Amniotic epithelial cell (primary cell): ENCODE measurements at places on chromosomes 1 and 21.

- DNase-seq = peak; percentile 68
These were observed 16.1 kb upstream of the SHCBP1L start for GRCh38 chr1:182968836-182969734.

DNA sequence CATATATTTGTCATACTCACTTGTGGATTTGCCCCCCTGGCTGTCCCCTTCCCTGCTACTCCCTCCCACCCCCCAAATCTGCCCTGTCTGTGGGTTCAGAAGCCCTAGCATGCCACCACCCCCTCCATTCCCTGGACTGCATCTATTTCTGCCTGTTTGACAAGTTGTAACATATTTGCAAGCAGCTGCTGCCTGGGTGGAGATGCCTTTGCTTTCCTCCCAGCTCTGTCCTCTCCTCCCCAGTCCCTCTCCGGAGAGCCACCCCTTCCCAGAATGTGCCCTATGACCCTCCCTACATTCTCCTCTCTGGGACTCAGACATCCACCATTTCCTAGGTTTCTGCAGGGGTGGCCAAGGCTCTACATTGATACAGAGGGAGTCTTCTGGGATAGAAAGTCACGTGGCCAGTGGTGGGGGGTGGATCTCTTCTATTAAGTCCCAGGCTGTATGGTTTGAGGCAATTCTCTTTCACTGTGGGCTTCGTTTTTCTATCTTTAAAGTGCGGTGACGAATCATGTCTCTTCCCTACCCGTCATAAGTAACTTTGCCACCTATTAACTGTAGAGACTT, 6.0 kb upstream of the MYOG start:
- no peak for DNase-seq

DNA sequence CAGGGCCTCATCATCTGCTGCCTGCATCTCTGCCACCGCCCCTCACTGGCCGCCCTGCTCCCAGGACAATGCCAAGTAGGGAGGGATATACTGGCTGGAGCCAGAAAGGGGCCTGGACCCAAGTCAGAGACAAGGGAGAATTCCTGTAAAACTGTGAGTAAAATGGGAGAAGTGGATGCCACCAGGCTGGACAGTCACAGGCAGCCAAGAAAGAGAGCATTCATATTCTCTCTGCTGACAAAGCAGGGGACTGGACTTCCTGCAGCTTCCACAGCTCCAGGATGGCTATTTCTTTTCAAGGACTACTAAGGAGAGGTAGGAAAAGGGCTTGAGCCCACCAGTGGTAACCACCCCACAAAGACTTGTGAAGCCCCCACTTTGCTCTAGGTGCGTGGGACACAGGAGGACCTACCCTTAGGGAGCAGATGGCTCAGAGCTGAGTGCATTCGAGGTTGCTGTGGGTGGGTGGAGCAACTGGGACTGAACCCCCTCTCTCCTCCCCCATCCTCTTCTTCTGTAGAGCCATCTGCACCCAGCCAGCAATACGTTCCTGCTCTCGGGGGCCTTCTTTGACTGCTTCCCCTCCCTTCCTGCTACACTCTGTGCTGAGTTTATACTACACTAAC, 57.5 kb downstream of the GLIS1 start:
- no peak for DNase-seq

DNA sequence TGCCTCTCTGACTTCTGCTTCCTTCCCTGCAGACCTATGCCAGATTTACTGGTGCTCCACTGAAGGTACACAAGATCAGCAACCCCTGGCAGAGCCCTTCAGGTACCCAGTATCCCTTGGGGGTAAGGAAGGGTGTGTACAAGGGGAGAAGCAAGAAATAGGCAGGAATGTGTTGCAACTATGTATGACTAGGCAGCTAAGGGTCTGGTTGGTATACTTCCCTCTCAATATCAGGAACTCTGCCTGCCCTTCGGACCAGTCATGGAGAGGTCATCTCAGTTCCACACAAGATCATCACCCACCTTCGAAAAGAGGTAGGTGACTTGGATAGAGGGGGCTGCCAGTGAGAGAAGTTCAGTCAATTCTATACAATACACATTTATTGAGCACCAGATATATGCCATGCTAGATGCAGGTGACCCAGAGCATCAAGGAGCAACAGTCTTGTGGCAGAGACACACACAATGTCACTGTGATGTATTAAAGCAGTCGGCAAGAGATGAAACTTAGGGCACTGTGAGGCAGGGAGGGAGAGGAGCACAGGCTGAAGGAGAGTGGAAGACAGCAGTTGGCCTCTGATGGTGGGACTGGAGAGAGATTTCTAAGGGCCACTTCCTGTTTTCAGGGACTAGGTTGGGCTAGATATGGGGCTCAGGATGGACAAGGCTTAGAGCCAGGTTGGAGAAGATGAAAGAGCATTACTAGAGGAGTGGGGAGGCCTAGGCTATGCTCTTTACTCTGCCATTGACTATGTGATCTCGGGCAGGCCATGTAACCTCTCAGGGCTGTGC, 2.0 kb downstream of the MTX1 start:
- no peak for DNase-seq

DNA sequence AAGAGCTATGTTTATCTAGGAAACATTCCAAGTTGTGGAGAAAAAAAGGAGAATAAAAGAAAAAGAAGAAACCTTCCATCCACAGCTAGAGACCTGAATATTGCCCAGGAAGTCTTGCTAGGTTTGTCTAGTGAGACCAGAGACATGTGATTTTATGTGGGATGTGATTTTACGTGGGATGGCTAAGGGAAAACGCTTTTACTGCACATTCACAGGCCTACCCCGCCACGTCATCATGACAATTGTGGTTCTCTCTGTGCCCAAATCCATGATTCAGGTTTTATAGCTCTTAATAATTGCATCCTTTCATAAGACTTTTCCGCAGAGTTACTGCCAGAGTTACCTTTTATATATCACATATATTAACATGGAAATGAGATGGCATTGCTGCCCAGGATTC, 86.4 kb upstream of the SSX2IP start:
- DNase-seq = no peak

GRCh38 chr21:34065027-34065426, 8.4 kb upstream of the MRPS6 start:
- peak; percentile 61 for DNase-seq

- no peak for DNase-seq
These were observed 22.4 kb downstream of the CNIH4 start for GRCh38 chr1:224378855-224379631.

- no peak for DNase-seq
These were observed 294.4 kb downstream of the PRDM2 start for GRCh38 chr1:13994386-13994785.

DNA sequence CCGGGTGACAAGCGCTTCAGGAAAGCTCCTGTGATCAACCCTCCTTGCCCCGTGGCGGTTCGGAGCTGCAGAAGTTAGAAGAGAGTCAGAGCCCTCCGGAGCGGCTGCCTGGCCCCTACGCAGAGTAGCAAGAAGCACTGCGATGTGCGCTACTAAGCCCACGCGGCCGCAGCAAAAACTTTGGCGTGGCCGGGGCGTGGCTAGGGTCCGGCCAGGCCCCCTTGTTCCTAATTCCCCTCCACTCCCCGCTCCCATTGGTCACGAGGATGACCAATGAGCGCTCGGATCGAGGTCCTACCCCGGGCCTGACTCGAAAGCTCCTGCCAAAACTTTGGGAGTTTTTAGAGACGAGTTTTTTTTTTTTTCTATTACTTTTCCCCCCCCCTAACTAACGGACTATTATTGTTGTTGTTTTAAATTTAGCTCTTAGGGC, at the start of gene HLX:
Gene HLX, plus strand, starts transcription at position 368 of the 433 bp plus-strand sequence. CDS start 415 bp downstream, outside the sequence.
- peak; percentile 93 for DNase-seq

- DNase-seq = peak; percentile 82
These were observed 14.1 kb upstream of the A3GALT2 start for GRCh38 chr1:33335020-33335419.
